Uterine smooth muscle cell (primary cell): ENCODE measurements at places on chromosomes 2 and 18. TPM values are rescaled to one million over a fixed set of nuclear protein-coding genes. Genes with fewer than 3 reads are reported as not detected.

The CD8B2 gene
- not detected in 2 replicates for total RNA-seq

The TM4SF20 gene
- not detected in 2 replicates for total RNA-seq

The EVX2 gene
- under 0.01 and 0.11 TPM in 2 replicates for total RNA-seq

The C2orf78 gene
- total RNA-seq = not detected in 2 replicates
